Breast epithelium (tissue), 4 donors: ENCODE measurements at places on chromosomes 1 and 21. TPM values are rescaled to one million over a fixed set of nuclear protein-coding genes. Genes with fewer than 3 reads are reported as not detected.

The BTBD8 gene
- 7.5 TPM for total RNA-seq

The LDLRAD1 gene
- total RNA-seq: not detected

The RNU1-3 gene
- under 0.01 TPM for total RNA-seq

- H3K4me3 ChIP-seq: no peak overlapping the region
- H3K27me3 ChIP-seq: no peaks in the 10 kb centered on the region
- H3K27ac ChIP-seq: no peak overlapping the region
- H3K36me3 ChIP-seq: no peaks in the 10 kb centered on the region
- DNase-seq: no peak
Observed at GRCh38 chr21:40021558-40022351, 154.5 kb downstream of the PCP4 start.
